Effector CD8-positive, alpha-beta T cell (primary cell): ENCODE measurements at places on chromosomes 2 and 18.

GRCh38 chr2:197416268-197416667 lies 18.6 kb downstream of the SF3B1 start:
- DNase-seq, result no peak

- DNase-seq, result no peak
These were observed 63.5 kb upstream of the FZD7 start for GRCh38 chr2:201969938-201970785.

DNA sequence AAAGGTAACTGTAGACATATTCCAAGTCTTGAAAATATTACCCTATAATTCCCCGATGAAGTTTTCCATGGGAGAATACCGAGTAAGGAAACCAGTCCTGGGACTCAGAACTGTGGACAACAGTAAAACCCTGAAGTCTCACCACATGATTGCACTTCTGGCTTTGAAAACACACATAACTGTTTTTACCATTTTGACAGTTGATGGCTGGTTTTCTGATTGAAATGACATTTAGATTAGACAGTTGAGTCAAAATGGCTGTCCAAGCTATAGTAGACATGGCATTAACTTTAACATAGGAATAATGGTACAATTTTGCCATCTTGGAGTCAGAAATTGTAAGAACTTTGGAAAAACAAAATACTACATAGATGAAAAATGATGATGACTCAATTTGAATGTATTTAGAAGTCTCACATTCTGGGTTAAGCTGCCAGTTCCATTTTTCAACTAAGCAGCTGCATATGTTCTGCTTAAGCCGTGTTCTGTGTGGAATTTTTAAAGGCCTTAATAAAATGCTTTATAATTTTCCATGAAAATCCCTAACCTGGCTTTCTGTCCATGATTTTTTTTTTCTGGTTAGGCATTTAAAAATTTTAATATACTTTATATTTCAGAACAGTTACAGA lies 38.3 kb upstream of the WIPF1 start:
- DNase-seq, result no peak

- no peak for DNase-seq
These were observed 18.2 kb downstream of the ACSL3 start for GRCh38 chr2:222878877-222879603.

DNA sequence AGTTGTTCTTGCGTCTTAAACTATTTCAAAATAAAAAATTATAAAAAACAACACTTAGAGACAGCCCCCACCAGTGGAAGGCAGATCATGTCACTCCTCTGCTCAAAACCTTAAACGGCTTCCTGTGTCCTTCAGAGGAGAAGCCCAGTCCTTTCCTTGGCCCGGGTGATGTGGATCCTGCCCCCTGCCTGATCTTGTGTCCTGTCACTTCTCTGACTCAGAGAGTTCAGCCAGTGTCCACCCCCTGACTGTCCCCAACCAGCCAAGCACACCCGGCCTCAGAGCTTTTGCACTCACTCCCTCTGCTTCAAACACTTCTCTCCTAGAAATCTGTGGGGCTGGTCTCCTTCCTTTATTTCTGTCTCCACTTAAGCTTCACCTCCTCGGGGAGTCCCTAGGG lies 35.4 kb downstream of the TOGARAM2 start:
- DNase-seq, result no peak

GRCh38 chr2:74522516-74522915 lies 3.5 kb downstream of the DQX1 start:
- no peak for DNase-seq

DNA sequence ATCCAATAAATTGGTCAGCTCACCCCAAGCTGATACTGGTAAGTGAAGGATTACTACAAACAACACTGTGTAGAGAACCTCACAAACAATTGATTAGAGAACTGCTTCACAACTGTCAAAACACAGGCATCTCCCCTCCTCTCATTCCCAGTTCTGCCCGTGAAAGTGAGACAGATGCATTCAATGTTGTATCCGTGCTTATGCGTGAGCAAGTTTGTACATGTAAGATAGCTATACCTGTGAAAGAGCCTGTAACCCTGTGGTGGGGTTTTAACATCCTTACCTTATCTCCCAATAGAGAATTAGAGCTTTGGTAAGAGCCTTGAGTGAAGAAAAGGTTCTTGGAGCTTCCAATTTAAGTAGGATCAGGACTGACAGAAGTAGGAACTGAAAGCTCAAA lies 9.1 kb downstream of the MARCHF4 start:
- no peak for DNase-seq

- peak; percentile 13 for DNase-seq
These were observed 138.8 kb upstream of the ITGA6 start for GRCh38 chr2:172288603-172289002.

DNA sequence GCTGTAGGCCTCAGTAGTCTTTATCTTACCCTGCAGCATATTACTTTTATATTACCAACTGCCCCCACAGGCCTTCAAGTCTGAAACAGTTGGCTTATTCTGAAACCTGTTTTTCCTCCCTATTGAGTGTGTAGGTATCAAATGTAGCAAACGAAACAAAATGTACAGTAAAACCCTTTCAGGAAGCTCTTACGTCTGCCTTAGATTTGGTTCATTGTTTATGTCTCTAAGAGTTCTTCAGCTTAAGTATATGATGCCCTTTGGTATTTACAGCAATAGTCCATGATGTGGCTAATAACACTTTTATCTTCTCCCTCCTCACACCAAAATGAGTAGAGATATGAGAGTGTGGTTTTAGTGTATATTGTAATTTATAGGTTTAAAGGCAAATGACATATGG lies 108.8 kb downstream of the DOCK10 start:
- DNase-seq, result no peak

DNA sequence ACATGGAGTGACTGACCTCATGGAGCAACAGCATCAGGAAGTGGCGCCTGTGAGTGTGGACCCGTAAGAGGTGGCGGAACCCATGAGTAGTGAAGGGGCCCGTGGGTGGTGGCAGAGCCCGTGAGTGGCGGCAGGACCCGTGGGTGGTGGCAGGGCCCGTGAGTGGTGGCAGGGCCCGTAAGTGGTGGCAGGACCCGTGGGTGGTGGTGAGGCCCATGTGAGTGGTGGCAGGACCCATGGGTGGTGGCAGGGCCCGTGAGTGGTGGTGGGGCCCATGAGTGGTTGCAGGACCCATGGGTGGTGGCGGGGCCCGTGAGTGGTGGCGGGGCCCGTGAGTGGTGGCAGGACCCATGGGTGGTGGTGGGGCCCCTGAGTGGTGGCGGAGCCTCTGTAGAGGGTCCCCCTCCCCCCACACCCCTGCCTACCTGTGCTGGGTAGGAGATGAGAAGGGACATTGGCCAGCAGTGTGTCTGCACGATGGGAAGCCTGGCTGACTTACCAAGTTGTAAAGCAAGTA lies 407.7 kb upstream of the SALL3 start:
- DNase-seq, result no peak

GRCh38 chr2:188235364-188235763 lies 56.3 kb upstream of the GULP1 start:
- no peak for DNase-seq

DNA sequence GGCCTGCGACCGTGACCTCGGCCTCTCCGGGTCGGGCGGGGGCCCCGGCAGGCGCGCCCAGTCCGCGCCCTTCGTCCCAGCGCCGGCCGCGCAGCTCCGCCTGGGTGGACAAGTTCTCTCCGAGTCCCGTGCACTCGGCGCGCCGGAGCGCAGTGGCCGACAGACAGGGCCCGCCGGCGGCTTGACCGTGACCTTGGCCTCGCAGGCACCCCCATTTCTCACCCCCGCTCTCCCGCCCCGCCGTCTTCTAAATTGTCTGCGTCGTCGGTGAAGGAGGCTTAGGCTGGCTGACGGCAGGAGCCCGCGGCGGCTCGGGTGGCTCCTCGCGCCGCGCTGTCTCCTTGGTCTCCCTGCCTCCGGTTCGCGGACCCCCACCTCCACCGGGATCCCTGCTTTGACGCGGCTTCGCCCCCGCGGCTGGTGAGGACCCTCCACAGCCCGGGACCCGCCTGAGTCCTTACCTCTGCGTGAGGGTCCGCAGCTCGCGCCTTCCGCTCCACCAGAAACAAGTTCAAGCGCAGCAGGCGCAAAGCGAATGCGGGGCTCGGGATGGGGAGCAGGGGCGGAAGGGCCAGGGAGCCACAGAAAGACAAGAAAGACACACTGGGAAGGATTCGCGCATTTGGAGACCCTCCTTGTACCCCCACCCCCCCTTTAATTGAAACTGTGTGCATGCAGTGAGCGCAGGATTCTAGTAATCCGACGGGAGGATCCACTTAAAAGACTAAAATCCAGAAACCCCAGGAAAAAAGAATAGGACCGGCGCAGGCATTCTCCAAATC lies 4.0 kb downstream of the PTGR3 start:
- DNase-seq, result no peak

DNA sequence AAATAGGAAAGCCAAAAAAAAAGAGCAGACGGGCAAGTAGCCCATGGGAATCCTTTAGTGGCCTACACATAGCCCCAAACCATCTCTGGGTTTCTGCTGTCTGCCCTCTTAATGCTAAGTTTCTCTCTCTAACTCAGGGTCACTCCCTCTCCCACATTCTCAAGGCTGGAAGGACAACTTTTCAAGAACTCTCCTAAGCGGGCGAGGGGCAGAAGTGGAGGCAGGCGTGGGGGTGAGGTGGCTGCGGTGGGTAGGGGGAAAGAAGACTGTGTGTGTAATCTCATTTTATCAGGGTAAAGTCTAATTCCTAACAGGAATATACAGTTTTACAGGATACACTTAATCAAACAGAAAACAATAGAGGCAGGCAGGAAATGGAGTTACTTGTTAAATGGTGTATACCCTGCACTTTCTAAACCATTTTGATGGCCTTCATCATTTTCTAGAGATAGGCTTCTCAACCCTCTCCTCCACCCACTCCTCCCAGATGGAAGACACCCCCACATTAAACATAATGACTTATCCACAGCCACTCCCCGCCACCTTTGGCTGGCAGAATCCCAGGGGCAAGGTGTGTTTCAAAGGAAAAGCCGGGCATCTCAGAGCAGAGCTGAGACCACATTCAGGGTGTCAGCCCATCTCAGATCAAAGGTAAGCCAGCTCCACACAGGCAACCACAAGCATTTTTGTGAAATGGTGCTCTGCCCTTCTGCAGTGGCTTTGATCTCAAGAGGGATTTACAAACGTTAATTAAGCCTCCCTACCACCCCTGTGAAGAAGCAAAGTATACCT lies 6.8 kb downstream of the SMAD7 start:
- no peak for DNase-seq

DNA sequence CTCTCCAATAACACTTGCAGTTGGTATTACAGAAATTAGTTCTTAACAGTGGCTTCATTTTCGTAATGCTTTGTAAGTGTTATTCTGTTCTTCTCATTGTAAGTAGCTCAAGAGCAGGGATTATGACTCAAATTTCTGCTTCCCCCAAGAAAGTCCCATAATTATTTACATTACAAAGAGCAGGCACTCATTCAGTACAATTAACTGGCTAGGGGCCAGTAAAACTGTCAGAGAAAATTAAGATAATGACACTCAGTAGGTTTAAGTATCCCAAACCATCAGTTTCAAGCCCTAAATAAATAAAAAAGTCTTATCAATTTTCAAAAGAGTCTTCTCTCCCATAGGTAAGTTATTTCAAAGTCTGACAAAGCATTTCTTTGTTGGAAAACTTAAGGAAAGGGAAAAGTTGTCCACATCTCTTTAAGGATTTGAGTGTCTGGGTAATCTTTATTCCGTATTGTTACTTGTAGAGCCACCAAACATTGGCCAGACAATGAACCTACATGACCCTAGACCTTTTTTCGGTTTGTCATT lies 137.1 kb downstream of the ARHGAP28 start:
- DNase-seq, result no peak

- DNase-seq, result no peak
These were observed 125.4 kb downstream of the CSRNP3 start for GRCh38 chr2:165594935-165595255.

DNA sequence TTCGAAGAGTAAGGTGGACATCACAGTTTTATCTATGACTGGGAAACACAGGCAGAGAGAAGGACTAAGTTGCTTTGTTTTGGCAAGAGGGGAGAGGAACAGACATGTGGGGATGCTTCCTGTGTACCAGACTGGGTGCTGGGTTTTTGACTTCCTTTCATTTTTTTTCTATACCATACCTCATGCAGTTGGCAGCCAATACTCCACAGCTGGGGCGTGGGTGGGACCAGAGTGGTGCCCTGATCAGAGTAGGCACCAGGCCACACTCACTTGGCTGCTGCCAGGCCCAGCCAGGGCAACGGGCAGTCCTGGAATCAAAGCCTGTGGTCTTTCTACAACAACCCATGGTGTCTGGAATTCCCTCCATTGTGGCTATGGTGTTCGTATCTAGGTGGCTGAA lies 45.2 kb downstream of the SH3RF3 start:
- DNase-seq, result no peak

- DNase-seq, result no peak
These were observed 1835.5 kb upstream of the LRRTM1 start for GRCh38 chr2:82139979-82140611.

DNA sequence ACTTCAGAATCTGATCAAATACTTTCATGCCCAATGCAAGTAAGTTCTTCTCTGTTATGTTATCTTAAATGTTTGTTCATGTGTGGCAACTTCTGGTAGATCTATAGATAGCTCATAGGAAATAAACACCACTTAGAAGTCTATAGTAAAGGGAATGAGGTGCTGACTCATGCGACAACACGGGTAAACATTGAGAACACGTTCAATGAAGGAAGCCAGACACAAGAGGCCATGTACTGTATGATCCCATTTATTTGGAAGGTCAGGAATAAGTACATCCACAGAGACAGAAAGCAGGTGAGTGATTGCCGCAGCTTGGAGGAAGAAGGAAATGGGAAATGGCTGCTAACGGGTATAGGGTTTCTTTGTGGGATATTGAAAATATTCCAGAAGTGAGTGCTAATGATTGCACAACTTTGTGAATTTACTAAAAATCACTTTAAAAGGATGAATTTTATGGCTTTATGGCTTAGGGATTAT lies 95.4 kb downstream of the ITGB1BP1 start:
- DNase-seq, result no peak

- no peak for DNase-seq
These were observed 3.0 kb upstream of the ADRA2B start for GRCh38 chr2:96119389-96119751.

DNA sequence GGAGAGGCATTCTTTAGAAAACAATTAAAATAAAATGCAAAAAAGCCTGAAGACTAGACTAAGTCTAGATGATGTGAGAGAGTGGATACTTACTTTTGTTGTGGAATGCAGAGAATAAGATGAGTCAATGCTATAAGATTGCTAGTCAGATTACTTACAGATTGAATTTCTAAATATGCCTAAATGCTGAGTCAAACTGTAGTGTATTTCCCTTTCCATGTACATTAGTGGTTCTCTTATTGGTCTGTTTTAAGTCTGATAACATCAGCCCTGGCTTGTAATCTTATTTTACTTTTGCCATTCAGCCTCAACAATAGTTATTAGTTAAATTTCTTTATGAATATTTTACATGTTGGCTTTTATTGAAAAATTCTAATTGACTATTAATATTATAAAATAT lies 702.7 kb downstream of the SOCS6 start:
- no peak for DNase-seq

- no peak for DNase-seq
These were observed 56.3 kb upstream of the AFF3 start for GRCh38 chr2:100198461-100199230.

DNA sequence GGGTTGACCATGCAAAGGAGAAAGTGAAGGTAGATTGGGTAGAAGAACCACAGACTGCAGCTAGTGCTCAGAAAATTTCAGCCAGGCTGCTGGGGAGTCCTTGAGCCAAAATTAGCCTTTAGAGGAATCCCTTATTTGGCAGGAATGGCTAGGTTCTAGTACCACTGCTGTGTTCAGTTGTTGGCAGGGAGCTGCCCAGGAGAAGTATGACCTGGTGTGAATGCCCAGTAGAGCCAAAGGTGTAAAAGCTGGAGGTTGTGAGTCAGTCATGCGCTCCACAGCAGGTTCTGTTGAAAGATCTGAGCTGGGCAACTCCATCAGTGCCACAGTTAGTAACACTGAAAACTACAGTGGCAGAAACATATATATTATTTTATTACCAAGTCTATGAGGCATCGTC lies 36.4 kb upstream of the TBR1 start:
- DNase-seq, result no peak
